Activated T-helper 1 cell treated with anti-CD3 and anti-CD28 coated beads, Interleukin-12 subunit alpha, Interleukin-12 subunit beta, Interleukin-2, Interleukin-4 antibody, amounts not matched to agents 30 ng/mL and 10 ng/mL and 1 ng/mL, durations not matched to agents 14 hours and 24 hours and 36 hours (primary cell): ENCODE measurements at places on chromosomes 2 and 18. TPM values are rescaled to one million over a fixed set of nuclear protein-coding genes. Genes with fewer than 3 reads are reported as not detected.

The ASXL3 gene
- not detected in 2 replicates for total RNA-seq

The THADA gene
- 49.8 and 51.7 TPM in 2 replicates for total RNA-seq

The REEP1 gene
- total RNA-seq = 0.26 and 0.81 TPM in 2 replicates

DNA sequence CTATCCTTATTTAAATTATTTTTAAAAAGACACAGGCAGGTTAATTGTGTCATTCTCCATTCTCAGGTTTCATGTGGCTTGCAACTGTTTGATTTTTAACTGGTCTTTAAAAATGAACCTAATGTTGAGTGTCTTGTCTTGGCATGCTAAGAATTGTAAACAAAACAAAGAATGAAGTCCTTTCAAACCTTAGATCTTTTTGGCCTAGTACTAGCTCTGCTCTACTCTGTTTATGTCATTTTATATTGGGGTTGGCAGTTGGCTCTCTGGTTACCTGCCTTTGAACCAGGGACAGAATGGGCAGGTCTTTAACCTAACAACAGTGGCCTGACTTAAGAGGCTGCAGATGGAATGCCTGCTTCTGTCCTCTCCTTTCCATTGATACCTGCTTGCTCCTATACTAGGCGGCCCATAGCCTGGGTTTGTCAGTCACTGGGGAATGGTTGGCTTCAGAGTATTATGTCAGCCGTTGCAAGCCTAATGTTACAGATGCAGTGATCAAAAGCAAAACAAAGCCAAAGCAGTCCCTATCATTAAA, 85.5 kb downstream of the MTA3 start:
- DNase-seq = no peak

GRCh38 chr18:48409591-48410094, 460 bp upstream of the ZBTB7C start:
- DNase-seq = no peak

GRCh38 chr2:120550282-120550681, 185.4 kb upstream of the GLI2 start:
- DNase-seq = no peak

GRCh38 chr2:224551693-224552092, 33.5 kb downstream of the CUL3 start:
- DNase-seq = no peak

GRCh38 chr2:162919111-162919510, 80.5 kb upstream of the KCNH7 start:
- DNase-seq = no peak

GRCh38 chr2:137937246-137937645, 27.0 kb upstream of the HNMT start:
- no peak for DNase-seq

- DNase-seq = no peak
These were observed 678 bp upstream of the OTX1 start for GRCh38 chr2:63049970-63050333.

DNA sequence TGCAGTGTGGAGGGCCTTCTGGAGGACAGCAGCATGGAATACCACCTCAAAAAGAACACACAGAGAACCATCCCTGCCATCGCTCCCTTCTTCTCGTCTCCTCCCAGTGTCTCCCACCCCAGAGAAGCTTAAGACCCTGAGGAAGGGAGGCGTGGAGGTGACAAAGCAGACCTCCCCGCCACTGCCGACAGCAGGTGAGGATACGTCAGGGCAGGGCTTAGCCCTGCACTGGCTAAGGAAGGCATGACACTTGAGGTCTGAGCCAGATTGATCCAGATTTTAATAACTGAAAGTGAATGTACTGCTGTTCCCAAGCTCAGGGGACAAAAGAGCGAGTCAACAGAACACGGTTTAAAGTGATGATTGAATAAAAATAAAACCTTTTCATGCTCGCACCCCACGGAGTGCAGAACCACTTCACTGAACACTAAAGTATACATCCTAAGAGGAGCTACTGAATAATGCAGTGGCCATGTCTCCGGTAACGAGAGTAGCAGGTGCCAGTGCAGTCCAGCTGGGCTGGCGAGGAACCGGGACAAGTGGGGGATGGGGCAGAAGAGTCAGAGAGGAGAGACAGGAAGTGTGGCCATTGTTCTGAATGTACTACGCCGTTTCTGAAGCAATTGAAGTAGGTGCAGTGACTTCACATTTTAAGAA, 391.0 kb downstream of the CDH2 start:
- DNase-seq = no peak

- no peak for DNase-seq
These were observed 57.4 kb downstream of the STK39 start for GRCh38 chr2:168189835-168190569.

DNA sequence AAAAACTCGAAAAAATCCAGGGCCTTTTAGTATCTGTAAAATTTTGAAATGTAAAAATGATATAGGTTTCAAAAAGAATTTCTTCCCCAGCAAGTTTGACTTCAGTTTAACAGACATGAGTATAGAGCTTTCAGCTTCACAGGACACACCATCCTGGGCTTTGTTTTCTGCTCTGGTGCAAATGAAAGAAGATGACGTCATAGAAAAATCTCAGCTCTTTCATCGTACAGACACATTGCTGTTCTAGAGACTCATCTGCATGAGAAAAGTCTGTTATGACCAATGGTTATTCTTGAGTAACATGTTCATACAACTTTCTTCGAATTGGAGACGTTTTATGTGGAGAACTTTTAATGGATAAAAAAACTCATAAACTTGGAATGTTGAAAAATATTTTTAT, 111.7 kb upstream of the DYNAP start:
- DNase-seq = no peak
